ENCODE measurements at places on chromosomes 16 and 17.

- DNase-seq, result peak; percentile 27
Observed at GRCh38 chr17:83193336-83194185, 114.2 kb downstream of the METRNL start.

GRCh38 chr16:4682616-4683254, 10.6 kb upstream of the NUDT16L1 start:
- DNase-seq, result no peak

DNA sequence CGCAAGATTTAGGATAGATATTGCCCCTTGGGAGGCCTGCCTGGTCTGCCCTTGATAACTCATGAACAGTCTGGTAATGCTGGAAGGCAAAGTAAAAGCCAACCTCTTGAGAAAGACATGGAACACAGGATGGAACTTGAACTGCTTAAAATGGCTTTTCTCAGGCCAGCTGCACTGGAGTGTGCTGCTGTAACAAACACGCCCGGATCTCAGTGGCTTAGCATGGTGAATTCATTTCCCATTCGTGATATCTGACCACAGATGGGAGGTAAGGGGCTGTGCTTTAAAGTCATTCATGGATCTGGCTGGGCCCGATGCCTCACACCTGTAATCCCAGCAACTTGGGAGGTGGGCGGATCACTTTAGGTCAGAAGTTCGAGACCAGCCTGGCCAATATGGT, 113.2 kb downstream of the WWOX start:
- no peak for DNase-seq

GRCh38 chr17:11554542-11554941, 43.7 kb upstream of the DNAH9 start:
- no peak for DNase-seq

- DNase-seq, result no peak
Observed at GRCh38 chr17:35531160-35531559, 6.3 kb downstream of the SLFN12L start.

GRCh38 chr16:56814537-56815432, 50.2 kb upstream of the SLC12A3 start:
- no peak for DNase-seq

DNA sequence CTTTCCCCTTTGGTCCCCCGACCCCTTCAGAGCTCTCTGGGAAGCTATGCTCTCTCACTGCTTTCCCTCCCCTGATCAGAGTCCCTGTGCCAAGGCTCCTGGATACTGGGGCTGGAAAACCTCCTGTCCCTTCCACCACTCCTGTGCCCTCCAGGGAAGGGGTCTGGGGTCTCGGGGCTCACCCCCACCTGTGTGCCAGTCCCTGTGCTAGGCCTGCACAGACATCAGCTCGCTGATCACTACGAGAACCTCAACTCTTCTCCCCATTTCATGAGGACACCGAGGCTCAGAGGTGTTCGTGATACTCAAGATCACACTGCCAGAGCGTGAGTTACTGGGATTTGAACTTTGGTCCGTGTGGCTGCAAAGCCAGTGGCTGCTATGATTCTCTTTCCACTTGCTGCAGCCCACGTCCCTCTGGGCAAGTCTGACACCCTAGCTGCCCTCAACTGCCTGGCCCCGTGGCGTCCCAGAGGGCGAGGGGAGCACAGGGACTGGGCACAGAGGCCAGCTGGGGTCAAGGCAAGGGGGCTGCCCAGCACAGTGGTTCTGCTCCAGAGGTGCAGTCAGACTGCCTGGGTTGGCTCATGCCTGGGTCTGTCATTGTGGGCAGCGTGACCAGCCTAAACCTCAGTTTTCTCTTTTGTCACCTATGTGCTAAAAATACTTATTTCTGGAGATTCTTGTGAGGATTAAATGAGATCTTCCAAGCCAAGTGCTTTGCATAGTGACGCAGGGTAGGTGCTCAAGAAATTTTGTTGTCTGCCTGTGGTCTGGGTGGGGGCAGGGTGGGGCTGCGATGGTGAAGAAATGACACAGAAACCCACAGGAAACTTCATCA, 43.8 kb upstream of the TOB1 start:
- DNase-seq, result no peak
